CD8-positive, alpha-beta memory T cell (primary cell): ENCODE measurements at places on chromosomes 6 and 20. TPM values are rescaled to one million over a fixed set of nuclear protein-coding genes. Genes with fewer than 3 reads are reported as not detected.

- DNase-seq: no peak
- no peak overlapping the region for H3K4me3 ChIP-seq
- no peaks in the 10 kb centered on the region for H3K27me3 ChIP-seq
- no peaks in the 10 kb centered on the region for H3K36me3 ChIP-seq
- H3K4me1 ChIP-seq: no peaks in the 10 kb centered on the region
These were observed 39.6 kb upstream of the PAX1 start for GRCh38 chr20:21665687-21666446.

- peaks cover 38% of the 10 kb centered on the region for H3K4me1 ChIP-seq
- no peaks in the 10 kb centered on the region for H3K36me3 ChIP-seq
- H3K27ac ChIP-seq: no peak overlapping the region
These were observed 114.6 kb upstream of the RIPOR2 start for GRCh38 chr6:25050356-25050755.

The PNLDC1 gene
- total RNA-seq: 0.39 TPM

The CNKSR3 gene
- total RNA-seq: 0.50 TPM

The ADGRG6 gene
- total RNA-seq: 0.35 TPM

GRCh38 chr6:52876056-52876787 is 33.3 kb downstream of the GSTA3 start:
- H3K36me3 ChIP-seq: no peaks in the 10 kb centered on the region
- H3K27me3 ChIP-seq: peaks cover 3% of the 10 kb centered on the region
- no peak for DNase-seq
- no peak overlapping the region for H3K27ac ChIP-seq
- H3K4me3 ChIP-seq: no peak overlapping the region
